ENCODE measurements at places on chromosomes 5 and 9. TPM values are rescaled to one million over a fixed set of nuclear protein-coding genes. Genes with fewer than 3 reads are reported as not detected.

DNA sequence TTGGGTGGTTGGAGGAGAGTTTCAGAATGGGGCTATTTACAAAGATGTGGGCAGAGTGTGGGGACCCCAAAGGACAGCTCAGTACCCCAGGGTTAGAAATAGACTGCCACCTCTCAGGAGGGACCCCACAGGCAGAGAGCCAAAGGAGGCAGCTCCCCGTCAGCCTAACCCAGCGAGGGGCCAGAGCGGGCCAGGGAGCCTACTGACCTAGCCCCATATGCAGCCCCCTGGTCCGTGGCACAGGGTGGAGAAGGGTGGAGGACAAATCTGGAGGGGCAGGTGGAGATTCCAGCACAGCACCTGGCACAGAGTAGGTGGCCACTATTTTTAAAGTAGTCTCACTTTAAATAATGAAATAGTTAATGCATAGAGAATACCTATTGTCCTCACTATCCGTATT is 67.2 kb upstream of the ANGPTL2 start:
- DNase-seq, result no peak
- H3K4me3 ChIP-seq, result no peak overlapping the region
- H3K27ac ChIP-seq, result no peak overlapping the region
- no peaks in the 10 kb centered on the region for H3K27me3 ChIP-seq
- H3K36me3 ChIP-seq, result peaks cover 12% of the 10 kb centered on the region

GRCh38 chr9:115758441-115758840 is 395.1 kb upstream of the PAPPA start:
- H3K36me3 ChIP-seq, result no peaks in the 10 kb centered on the region
- H3K4me1 ChIP-seq, result no peaks in the 10 kb centered on the region
- no peak overlapping the region for H3K4me3 ChIP-seq

GRCh38 chr5:131511934-131512333 is 123.1 kb downstream of the RAPGEF6 start:
- H3K27ac ChIP-seq, result no peak overlapping the region
- no peak overlapping the region for H3K4me3 ChIP-seq
- H3K36me3 ChIP-seq, result peaks cover 7% of the 10 kb centered on the region
- no peaks in the 10 kb centered on the region for H3K4me1 ChIP-seq
- no peaks in the 10 kb centered on the region for H3K27me3 ChIP-seq
- no peak for DNase-seq

GRCh38 chr5:8157320-8157822 is 288.4 kb downstream of the MTRR start:
- H3K27ac ChIP-seq, result no peak overlapping the region
- H3K4me1 ChIP-seq, result no peaks in the 10 kb centered on the region
- no peaks in the 10 kb centered on the region for H3K27me3 ChIP-seq
- DNase-seq, result no peak

DNA sequence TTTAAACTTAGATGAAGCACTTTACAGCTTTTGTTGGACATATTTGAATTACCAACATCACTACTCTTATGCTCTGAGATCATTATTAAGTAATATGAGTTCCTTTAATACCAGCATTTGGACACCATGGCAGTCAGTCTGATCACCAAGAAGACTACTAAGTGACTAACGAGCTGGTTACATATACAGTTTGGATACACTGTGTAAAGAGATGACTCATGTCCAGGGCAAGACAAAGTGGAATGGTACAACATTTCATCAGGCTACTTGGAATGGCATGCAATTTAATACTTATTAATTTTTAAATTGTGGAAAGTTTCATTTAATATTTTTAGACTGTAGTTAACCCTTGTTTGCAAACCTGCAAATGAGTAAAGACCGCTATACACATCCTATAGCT is 237.4 kb upstream of the PRDM9 start:
- H3K4me3 ChIP-seq, result no peak overlapping the region
- no peaks in the 10 kb centered on the region for H3K36me3 ChIP-seq
- no peak for DNase-seq
- H3K27me3 ChIP-seq, result no peaks in the 10 kb centered on the region
- H3K27ac ChIP-seq, result no peak overlapping the region

DNA sequence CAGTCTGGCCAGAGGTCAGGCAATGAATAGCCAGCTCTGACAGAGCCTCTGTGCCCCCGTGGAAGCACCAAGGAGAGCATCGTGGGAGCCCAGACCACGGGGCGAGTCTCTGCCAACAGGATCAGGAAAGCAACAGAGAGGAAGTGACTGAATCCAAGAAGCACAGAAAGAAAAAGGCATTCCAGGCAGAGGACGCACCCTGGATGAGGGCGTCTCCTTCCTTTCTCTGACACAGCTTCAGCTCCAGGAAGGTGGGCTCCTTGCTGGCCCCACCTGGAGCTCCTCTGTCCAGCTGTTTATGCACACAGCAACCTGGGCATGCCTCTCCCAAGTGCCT is 16.6 kb downstream of the HK3 start:
- H3K4me3 ChIP-seq, result no peak overlapping the region
- H3K27me3 ChIP-seq, result no peaks in the 10 kb centered on the region
- peaks cover 53% of the 10 kb centered on the region for H3K36me3 ChIP-seq
- H3K4me1 ChIP-seq, result peaks cover 24% of the 10 kb centered on the region
- H3K27ac ChIP-seq, result no peak overlapping the region

The ACOT12 gene
- 2.3 TPM for total RNA-seq

The SLCO6A1 gene
- total RNA-seq, result not detected

The GGTA1 gene
- total RNA-seq, result 7.6 TPM

The GKAP1 gene
- total RNA-seq, result 15.9 TPM

The CNTNAP3B gene
- total RNA-seq, result 44.6 TPM

The SLC34A1 gene
- total RNA-seq, result not detected
